ENCODE measurements at places on chromosomes 1 and 21.
A peak's percentile ranks its signal among the peaks of the same experiment; 100 is the strongest.

DNA sequence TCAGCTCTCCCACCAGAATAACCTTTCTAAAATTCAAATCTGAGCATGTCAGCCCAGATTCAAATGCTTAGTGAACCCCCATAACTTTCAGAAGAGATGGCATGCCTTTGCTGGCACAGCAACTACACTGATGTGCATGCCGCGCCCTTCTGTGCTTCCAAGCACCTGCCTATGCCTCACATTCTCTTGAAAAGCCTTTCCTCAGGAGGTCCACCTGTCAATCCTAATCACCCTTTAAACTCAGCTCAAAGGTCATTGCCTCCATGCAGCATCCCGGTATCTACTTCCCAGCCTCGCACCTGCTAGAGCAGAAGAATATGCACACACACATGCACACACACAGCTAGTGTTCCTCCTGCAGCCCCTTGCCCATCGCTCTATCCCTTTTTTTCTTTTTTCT is 5.2 kb upstream of the S100A2 start:
- peak; percentile 24 for DNase-seq

- DNase-seq: no peak
These were observed 11.9 kb downstream of the THEMIS2 start for GRCh38 chr1:27884006-27884954.

DNA sequence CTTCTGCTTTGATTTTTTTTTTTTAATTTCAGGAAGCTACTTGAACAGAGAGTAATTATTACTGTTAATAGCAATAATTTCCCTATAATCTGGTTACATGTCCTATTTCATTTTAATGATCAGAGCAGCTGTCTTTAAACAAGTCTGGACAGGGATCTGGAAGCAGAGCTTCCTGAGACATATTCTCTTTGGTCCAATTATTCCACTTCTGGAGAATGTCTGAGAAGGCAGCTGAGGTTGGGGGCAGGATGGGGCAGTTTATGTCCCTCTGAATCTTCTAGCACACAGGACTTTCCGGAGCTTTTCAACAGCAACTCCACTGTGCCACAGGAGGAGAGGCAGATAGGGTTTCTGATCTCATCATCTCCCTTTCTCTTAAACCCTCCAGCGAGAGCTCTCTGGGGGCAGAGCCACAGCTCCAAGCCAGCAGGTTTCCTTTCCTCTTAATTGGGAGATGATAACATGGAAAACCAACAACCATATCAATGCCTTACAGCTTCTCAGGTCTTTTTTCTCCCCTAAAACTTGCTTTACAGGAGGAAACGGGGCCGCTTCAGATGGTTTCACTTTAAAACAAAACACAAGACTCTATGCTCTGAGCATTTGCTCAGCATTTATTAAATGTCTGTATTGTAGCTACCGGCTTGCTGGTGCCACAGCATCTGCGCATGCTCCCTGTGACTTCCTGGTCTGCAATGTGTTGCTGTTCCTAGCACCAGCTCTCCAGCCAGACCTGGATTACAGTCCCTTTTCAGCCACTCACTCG is 425.7 kb upstream of the USP24 start:
- no peak for DNase-seq

GRCh38 chr1:211541720-211542477 is 37.1 kb downstream of the SLC30A1 start:
- DNase-seq: peak; percentile 76

DNA sequence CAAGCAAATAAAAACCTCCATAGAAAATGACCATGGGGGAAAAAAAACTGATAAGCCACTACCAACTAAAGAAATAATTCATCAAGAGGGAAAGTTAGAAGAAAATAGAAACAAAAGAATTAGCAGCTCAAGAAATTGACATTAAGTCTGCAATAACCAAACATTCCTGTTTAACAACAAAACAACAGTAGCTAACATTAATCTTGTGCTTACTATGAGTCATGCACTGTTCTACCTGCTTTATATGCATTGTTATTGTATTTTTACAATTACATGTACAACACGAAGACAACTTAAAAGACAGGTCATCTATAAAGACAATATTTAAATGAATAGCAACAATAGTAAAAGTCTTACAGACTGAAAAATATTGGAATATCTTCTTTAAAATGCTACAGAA is 34.4 kb upstream of the LRRC7 start:
- DNase-seq: no peak

GRCh38 chr1:92458146-92458545 is 28.6 kb downstream of the GFI1 start:
- no peak for DNase-seq

DNA sequence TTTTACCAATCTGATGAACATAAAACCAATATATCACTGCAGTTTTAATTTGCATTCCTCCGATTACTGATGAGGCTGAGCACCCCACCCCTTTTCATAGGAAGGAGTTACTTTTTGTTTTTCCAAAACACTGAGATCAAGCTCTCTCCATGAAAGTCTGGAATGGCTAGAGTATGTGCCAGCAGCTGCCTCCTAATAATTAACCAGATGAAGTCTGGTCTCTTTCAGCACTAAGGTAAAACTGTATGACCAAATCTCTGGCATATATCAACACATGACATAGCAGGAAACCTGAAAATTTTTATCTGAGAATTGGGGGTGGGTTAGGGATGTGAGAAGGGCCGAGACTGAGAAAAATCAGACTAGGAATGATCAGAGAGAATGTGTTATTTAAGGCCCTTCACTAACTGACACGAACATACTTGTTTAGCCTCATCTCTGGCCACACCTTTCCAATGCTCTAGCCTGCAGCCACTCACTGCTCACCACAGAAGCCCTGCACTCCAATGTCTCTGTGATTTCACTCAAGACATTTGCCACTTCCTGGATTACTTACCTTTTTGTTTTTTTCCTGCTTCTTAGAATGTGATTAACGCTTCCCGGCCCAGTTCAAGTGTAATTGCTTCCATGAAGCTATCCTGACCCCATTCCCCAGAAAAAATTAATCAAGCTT is 34.7 kb downstream of the WASF2 start:
- no peak for DNase-seq

- DNase-seq: no peak
These were observed 54.1 kb upstream of the ABCG1 start for GRCh38 chr21:42164818-42165217.

DNA sequence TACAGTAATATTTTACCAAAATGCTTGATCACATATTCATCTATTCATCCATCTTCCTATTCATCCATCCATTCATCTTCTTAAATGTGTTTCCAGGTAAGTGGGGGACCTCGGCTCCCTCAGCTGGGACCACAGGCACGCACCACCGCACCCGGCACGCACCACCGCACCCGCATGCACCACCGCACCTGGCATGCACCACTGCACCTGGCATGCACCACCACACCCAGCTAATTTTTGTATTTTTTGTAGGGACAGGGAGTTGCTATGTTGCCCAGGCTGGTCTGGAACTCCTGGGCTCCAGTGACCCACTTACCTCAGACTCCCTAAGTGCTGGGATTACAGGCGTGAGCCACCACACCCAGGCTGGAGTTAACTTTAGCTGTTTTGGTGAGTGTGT is 21.2 kb downstream of the ACTRT2 start:
- no peak for DNase-seq

DNA sequence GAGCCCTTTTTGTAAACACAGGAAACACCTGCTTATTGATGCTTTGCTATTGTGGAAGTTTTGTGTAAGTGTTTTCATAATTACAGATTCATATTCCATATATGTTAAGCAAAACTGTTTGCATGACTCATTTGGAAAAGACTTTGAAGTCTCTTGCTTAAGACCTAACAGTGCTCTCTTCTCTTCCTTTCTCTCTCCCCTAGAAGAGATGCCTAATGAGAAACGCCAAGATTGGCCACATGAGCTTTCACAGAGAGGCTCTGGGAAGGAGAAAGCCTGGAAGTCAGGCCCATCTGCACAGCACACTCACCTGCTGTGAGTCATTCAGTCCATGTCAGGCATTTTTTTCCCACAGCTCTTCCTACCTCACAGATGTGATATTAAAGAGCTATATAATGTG is 101.6 kb upstream of the PALMD start:
- DNase-seq: peak; percentile 4

DNA sequence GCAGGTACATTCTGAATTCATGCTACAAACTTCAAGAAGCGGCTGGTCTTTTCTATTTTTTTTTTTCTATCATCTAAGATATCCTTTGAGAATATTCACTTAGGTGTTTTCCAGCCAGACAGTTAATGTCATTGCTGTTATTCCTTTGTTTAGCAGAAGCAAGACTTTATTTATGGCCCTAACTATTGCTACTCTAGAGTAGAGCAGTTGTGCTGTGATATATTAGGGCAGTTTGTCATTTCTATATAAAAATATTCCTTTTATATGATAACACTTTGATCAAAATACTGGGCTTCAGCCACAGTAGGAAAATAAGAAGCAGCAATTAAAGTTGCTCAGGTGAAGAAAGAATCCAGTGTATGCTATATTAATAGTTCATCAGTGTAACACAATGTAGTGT is 959.3 kb downstream of the NCAM2 start:
- no peak for DNase-seq

GRCh38 chr21:33687634-33688033 is 45.3 kb downstream of the ITSN1 start:
- DNase-seq: no peak

DNA sequence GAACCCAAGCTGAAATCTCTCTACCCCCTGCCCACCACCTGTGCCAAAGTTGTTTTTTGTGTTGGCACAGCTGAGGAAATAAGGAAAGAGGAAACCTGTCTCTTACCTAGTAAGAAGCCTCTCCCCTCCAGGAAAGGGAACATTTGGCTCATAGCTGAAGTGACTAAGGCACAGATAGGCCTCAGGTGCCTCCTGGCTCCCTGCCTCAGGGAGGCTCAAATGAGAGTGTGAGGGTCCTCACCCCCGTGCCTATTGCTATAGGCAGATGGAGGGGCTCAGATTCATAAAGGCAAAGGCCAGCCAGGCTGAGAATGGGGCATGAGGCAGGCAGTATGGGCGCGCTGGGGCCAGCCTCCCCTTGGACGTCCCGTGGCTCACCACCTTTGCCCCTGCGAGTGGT is 7.4 kb downstream of the SLC30A2 start:
- DNase-seq: peak; percentile 3

GRCh38 chr1:162056043-162056442 is 13.4 kb upstream of the NOS1AP start:
- DNase-seq: peak; percentile 81
